ENCODE measurements at places on chromosomes 3 and 15.

DNA sequence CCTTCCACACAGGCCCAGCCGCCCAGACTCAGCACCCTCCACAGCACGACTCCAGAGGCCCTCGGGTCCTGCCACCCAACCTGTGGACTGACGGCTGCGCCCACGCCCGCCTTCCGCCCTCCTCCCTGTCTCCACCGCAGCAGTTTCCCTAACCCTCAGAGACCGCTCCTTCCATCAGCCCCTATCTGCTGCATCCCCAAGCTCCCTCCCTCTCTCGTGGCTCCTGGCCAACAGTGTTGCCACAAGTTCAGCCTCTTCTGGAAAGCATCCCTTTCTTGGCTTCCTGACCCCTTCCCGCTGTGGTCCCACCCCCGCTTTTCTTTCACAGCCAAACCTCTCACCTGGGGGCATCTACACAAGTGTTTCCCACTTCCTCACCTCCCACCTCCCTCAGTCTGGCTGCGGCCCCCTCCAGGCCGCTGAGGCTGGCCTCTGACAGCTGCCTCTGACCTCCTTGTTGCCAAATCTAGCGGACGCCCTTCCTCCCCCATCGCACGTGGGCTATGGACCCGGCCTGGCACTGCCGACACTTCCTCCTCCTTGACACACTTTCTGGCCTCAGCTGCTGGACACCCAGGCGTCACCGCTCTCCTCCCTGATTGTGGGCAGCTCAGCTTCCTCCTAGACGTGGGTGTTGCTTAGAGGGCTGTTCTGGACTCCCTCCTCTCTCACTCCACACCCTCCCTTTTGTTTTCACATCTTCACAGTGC lies 168.8 kb upstream of the TLE3 start:
- DNase-seq: peak; percentile 88

- peak; percentile 88 for DNase-seq
These were observed 203.4 kb downstream of the ADAMTS9 start for GRCh38 chr3:64484289-64484992.

DNA sequence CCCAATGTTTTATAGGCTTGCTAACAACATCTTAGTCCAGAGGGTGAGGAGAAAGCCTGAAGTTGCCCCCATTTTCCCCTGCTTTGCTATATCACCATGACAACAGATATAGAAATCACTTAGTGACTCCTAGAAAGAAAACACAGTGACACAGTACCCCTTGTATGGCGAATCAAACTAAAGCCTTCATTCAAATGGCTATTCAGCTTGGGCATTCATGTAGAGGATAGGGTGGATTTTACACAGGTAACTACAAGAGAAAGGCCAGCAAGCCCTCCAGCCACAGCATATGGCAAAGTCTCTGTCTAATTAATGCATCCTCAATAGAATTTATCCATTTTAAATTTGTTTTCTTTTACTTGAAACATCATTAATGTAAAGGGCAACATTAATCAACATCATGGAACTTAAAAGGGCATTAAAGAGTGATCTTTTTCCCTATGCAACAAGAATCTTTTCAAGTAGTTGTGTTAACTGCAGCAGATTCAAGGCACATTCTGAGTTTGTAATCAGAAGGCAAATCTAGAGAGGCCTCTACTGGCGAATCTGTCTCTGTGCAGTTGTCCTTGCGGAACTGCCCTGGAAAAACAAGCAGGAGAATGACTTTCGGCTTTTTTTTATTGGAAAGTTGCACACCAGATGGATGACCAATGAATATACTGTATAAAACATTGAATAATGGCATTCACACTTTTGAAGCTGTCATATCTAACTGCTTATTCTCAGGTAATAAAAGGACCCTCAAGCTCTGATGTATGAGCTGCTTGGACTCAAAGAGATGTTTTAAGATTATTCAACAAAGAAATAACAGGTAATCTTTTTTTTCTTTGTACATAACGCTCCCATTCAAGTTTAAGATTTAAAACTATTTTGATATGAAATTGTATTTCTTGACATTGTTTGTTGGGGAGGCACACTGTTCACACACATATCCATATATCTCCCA lies 621.7 kb upstream of the AGTR1 start:
- peak; percentile 90 for DNase-seq

DNA sequence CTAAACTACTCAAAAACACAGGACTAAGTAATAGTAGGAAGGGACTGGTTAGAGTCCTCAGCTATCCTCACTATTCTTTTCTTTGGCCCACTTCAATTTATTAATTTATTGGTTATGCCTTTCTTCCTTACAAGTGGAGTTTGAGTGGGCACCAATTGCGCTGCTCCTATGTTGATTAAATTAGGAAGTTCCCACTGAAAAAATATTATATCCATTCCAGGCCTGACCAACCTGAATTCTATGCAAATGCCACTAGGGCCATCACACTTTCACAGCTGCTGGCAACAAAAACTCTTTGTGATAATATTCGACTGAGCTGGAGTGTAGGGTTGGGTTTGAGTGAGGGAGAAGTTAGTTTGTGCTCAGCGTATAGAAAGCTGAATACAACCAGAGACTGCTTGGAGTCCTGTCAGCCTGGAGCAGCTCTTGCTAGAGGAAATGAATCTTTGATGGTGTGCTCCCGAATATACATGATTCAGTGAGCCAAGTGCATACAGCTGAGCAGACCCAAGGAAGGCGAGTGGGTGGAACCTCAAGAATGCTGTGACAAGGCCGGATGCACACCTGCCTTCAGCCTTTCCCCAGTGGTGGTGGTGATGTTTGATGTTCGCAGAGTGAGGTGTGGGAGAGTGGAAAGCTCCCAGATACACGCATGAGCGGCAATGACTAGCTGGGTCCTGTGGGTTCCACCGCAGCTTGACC lies 1.5 kb downstream of the ARHGEF3 start:
- peak; percentile 81 for DNase-seq

DNA sequence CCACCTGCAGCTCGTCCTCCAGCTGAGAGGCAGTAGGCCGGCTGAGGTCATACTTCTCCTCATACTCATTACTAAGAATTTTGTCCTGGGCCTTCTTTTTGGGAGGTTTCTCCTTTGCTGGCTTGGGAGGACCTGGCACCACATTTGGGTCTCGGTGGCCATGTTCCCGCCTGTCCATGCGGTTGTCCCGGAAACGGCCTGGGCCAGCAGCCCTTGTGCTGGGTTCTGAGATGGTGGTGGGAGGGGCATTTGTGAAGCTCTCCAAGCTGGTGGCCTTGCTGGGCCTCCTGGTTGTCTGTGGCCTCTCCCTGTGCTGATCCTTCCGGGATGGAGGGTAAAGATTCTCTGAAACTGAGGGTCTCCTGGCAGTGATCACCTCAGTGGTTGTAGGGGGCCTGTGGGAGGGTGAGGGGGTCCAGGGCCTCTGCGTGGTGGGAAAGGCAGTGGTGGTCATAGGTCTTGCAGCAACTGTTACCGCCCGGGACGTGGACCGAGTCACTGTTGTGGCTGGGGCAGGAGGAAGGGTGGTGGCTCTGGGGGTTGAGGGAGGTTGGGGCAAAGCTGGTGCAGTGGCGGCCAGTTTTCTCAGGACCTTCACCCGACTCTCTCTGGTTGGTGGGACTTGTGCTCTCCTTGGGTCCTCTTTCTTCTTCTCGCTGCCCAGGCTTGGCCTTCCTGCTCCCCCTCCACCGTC lies 2.5 kb downstream of the CCDC80 start:
- no peak for DNase-seq

- DNase-seq: no peak
These were observed 30.0 kb upstream of the FAM81A start for GRCh38 chr15:59407946-59408345.

DNA sequence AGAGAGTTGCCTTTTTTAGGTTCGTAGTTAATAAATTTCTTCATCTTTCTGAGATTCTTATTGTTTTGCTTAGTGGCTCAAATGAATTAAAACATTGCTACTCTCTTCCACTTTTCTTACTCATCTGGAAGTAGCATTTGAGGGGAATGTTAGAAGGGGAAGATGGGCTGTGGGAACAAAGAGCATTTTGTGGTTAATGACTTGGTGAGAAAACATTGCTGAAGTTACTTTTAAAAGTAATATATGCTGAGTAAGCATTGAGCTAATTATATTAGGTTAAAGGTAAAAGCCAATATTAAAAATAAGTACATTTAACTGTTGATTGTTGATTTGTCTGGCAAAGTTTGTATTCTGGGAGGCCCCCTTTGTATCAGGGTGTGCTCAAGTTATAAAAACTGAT lies 5.7 kb downstream of the MORF4L1 start:
- DNase-seq: no peak

DNA sequence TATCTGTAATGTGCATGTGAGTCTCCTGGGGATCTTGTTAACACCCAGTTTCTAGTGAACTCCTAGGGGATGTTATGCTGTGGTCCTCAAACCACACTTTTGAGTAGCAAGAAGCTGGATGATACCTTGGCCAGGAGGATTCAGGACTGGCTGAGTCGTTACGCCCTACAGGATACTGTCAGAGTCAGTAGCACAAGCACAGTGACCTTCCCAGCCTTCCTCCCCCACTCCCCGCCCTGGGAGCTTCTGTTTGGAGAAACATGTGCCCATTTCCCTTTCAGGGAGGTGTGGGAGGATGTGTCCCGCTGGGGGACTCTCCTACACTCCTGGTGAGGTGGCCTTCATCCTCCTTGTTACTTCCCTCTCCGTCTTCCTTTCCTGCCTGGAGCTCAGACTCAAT lies 76.4 kb upstream of the TRPM1 start:
- DNase-seq: no peak

DNA sequence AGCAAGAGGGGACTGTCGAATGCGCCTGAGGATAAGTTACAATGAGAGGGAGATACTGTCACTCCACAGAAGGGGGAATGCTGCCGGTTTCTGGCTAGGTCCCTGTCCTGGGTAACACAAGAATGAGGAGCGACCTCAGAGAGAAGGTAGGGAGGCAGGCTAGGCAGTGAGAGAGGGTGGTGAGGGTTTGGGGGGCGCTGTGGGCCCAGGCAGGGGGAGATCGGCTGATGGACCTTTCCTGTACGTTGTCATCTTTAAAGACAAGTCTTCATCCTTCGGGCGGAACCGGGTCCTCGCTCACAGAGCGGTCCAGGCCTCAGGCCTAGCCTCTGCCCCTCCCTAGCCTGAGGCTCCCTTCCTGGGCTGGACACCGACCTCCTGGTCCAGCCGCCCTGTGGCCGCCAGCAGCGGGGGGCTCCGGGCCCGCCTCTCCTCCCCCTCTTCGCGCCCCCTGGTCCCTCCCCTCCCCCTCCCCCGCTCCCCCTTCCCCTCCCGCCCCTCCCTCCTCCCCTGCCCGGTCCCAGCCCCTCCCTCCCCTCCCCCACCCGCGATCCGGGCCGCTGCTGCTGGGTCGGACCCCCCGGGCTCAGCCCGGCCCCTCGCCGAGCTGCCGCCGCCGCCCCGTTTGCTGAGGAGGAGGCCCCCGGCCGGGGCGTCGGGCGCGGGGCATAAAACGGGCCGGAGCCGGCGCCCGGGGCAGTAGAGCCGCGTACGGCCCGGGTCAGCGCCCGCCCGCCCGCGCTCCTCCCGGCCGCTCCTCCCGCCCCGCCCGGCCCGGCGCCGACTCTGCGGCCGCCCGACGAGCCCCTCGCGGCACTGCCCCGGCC lies at the start of gene CHRD:
Gene CHRD (plus strand): TSS at position 697 of the 827 bp plus-strand sequence. CDS start 265 bp downstream, outside the sequence.
- no peak for DNase-seq

GRCh38 chr3:111998636-111999483 lies at the start of gene TAGLN3:
Gene TAGLN3 (plus strand): TSS chr3:111998922. CDS start chr3:111999423, 501 bp downstream.
- DNase-seq: peak; percentile 52

GRCh38 chr3:86104154-86104553 lies 886.8 kb downstream of the VGLL3 start:
- no peak for DNase-seq

DNA sequence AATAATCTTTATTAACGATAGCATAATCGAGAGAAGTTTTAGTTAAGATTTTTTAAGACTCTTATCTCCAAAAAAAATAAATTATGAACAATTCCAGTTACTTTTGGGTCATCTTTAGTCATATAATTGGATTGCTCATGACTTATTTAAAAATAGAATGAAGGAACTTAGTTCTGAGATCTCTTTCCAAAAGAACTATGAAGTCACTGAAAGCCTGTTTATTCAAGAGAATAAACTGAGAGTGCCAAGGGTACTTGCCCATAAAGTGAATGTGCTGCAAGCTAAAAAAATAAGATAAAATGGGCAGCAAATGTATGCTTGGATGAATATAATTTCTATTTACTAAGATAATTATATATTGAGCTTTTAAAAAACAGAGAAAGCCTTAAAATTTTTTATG lies 176.5 kb upstream of the PLSCR5 start:
- no peak for DNase-seq

- no peak for DNase-seq
These were observed 782.5 kb upstream of the SEMA6D start for GRCh38 chr15:46934851-46935250.

- DNase-seq: no peak
These were observed 533.4 kb upstream of the TGFBR2 start for GRCh38 chr3:30073040-30073439.

DNA sequence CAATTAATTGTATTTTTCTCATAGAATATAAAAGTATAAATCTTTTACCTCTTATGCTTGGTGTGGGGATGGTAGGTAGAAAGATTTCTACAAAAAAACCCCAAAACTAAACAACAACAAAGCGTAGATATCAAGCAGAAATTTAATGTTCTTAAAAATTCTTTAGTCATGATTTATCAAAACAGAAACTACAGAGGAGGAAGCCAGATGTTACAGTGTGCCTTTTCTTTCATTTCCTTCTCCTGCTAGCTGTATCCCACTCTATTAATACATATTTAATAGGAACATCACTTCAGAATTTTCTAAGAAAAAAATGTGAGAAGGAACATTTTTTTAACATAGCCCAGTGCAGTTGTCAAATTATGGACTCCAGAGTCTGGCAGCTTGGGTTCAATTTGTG lies 420.6 kb downstream of the TUSC7 start:
- DNase-seq: no peak

GRCh38 chr3:21705769-21706168 lies 45.2 kb downstream of the ZNF385D start:
- DNase-seq: peak; percentile 20

- peak; percentile 44 for DNase-seq
These were observed 43.9 kb downstream of the BHLHE40 start for GRCh38 chr3:5022966-5023776.

DNA sequence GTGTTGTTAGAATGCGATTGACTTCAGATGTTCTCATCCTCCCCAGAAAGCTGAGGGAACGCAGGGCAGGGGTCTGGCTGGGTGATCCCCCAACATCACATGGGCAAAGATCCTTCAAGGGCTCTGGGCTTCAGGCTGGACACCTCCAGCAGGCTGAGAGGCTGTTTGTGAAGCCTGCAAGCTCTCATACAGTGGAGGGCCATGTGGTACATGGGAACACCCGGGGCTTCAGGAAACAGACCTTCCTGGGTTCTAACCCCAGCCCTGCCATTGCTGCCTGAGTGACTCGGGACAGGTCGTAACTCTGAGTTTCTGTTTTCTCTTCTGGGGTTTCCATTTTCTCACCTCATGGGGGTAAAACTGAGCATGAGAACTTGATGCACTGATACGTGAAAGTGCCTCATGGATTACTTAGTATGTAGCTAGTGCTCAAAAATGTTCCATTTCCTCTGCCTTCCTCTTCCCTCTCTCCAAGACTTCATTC lies 81.2 kb downstream of the TLE3 start:
- DNase-seq: no peak
